Cerebellar nuclear complex (tissue), 1 donor: ENCODE measurements at places on chromosomes 12 and 14.

- DNase-seq: no peak
Measured at GRCh38 chr12:20458011-20458410, 89.7 kb downstream of the PDE3A start.

- no peak for DNase-seq
Measured at GRCh38 chr12:76080017-76080728, 4.3 kb downstream of the NAP1L1 start.

- no peak for DNase-seq
Measured at GRCh38 chr12:87678453-87678852, 350.7 kb downstream of the C12orf50 start.

DNA sequence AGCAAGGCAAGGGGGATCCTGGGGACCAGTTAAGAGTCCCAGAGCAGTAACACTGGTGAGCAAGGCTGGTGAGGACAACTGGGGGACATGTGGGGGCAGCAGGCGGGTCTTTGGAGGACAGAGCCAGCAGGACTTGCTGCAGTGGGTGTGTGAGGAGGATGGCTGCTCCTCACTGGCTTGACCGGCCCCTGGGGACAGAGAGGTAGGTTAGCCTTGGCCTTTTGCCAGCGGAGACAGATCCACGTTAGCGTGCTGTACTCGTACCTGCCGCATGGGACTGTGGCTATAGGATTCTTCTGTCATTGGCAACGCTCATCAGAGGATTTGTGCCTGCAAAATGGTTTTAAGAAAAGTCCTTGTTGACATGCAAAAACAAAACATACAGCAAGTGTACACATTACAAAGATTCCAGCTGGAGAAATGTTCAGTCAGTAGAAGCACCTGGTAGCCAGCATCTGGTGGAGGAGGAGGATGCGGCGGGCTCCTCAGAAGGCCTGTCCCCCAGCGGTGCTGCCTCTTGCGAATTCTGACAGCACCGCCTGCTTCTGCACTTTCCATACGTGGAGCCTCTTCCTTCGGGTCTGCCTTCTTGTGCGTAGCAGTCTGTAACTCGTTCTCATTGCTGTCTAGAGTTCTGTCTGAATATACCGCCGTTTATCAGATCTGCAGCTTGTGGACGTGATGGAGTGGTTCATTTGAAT lies 91.3 kb downstream of the EP400 start:
- DNase-seq: no peak

- DNase-seq: no peak
Measured at GRCh38 chr14:85881935-85882334, 352.0 kb downstream of the FLRT2 start.

- no peak for DNase-seq
Measured at GRCh38 chr12:75390156-75390898, 562 bp upstream of the GLIPR1L2 start.

DNA sequence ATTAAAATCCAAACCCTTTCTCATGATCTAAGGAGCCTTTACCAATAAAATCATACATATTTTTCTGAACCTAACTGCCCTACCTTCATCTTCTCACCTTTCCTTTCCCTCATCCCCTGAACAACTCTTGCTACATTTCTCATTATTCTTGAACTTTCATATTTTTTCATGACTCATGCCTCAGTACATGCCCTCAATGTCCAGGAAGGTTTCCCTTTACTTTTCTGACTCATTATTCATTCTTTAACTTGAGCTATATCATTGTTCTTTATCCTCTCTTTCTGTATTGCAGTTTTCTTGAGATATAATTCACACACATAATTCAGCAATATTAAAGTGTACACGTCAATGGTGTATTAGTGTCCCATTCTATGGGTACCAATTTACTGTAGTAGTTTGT lies 231.0 kb downstream of the ALG10B start:
- no peak for DNase-seq

GRCh38 chr12:96034621-96035282 lies 635 bp downstream of the LTA4H start:
- DNase-seq: no peak

DNA sequence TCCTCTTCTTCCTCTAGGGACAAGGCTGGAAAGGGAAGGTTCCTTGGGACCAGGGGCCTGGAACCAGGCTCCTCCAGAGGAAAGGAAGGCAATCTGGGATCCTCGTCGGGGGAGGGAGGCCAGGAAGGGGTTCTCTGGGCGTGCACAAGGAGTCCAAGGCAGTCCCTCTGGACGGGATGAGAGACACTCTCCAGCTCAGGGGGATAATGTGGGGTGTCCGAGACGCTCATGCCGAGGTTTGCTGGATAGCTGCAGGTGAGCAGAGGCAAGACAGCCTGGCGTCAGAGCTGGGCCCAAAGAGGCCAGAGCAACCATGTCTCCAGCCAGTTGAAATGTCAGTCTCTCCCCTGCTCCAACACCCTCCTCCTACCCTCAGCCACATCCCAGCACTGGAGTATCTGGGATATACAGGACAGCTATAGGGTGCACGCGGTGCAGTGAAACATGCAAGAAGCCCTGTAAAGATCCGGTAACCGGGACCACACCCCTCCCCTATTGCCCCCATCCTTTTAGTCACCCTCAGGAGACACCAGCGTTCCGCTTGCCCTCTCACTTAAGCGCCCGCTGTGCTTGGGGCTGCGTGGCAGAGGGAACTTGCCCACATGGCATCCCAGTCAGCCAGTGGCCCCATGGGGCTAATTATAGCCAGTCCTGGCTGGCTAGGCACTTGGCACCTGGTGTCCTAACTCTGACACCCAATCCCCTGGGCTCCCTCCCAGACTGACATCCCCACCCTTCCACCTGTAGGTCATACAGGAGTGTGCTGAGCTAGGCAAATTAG lies at the start of gene KLHL33:
TSS of gene KLHL33 (minus strand) at position 585 of the 781 bp plus-strand sequence. CDS start at position 230, 355 bp downstream.
- DNase-seq: no peak

DNA sequence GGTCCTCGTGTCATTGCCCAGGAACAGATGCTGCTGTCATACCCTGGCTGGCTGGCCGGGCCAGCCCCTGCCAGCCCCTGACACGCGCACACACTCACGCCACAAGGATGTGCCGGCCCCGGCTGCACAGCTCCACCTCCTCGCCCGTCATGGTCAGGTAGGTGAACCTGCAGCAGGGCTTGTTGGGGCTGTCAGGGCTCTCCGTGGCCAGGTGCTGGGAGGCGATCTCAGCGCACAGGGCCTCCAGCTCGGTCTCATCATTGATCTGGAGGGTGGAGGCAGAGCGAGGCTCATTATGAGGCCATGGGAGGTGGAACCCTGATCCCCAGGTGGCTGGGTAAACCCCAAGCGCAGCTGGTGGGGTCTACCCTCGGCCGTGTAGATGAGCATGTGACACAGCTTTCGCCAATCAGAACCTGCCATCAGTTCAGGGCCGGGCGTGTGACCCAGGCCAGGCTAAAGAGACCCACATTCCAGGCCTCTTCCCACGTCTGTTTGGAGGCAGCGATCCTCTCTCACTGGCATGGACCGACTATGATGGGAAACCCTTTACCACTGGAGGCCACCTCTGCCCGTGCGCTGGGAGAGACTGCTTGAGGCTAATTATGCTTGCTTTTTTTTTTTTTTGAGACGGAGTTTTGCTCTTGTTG lies 38.8 kb downstream of the TRAFD1 start:
- DNase-seq: no peak

GRCh38 chr14:80356413-80356812 lies 145.1 kb upstream of the DIO2 start:
- no peak for DNase-seq

DNA sequence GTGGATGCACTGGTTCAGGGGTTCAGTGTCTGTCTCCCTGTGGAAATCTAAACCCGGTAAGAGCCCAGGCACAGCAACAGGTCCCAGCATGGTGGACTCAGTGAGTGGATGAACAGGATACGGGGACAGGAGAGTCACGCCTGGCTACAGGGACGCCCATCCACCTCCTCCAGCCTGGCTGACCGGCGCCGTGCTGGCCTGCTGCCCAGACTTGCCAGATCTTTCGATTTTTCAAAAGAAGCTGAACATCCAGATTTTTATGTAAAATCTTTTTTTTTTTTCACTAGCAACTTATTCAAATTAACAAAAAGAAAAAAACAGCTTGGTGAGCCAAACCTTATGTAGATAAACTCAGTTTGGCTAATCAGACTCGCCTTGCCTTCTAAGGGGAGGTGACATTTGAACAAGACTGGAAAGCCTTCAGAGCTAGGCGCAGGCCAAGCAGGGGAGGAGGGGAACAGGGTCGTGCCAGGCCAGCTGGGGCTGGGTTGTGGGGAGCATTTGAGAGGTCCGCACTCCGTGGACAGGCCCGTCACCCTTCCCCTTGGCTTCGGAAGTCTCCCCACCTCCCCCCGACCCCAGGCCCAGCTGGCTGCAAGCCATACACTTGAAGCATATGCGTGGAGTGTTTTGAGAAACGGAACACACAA lies 87.8 kb upstream of the NCOR2 start:
- no peak for DNase-seq

DNA sequence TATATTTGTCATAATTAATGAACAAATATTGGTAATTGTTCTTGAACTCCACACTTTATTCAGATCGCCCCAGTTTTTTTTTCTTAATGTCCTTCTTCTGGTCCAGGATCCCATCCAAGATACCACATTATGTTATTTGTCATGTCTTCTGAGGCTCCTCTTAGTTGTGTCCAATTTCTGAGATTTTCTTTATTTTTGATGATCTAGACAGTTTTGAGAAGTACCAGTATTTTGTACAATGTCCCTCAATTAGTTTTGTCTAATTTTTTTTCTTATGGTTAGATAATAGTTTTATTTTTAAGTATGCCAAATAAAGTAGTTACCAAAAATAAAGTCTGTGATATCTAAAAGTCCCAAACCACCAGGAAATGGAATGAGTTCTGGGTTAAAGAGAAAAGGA lies 440.8 kb upstream of the ATP2B1 start:
- no peak for DNase-seq

DNA sequence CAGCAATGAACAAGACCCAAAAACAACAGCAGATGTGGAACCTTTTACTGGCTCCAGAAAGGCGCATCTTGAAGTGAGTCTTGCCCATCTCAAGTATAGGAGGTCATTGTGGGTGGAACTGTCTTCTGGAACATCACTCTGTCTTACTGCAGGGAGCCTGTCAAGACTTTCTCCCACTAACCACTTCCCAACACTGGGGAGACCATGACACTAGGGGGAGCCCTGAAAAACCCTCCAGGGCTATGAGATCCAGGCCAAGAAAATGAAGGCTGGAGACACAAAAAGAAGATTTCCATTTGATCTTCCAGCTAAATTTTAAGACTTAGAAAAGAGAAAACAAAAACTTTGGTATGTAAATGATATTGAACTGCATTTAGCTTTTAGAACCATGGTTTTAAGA lies 13.5 kb upstream of the ATG14 start:
- no peak for DNase-seq

DNA sequence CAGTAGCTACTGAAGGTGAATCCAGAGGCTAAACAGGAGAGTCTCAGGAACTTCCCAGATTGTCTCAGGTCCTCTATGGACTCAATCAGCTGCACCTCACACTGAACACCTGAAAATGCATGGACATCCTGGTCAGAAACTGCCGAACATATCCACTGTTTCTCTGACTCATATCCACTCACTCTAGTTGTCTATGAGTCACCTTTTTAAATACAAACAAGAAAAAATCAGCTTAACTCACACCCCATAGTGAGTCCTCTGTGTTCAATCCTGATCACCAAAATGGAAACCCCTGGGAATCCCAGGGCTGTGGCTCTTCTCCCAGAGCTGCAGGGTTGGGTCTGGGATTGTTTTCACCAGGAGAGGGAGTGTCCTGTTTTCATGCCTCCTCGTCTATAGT lies 556.7 kb downstream of the TMEM121 start:
- DNase-seq: no peak

DNA sequence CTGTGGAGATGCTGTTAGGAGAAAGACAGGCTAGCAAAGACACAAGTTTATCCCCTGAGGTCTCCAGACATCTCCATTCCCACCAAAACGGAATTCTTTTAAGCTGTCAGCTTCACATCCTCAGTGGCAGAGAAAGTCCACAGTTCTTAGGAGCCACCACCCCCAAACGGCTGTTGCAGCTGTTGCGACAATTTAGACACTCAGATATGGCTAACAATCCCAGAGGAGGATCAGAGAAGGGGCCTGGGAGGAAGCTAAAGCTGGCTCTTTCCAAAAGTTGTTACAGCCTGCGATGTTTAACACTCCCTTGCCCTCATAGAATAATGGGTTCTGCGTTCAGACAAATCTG lies 1.9 kb upstream of the ATP5MC2 start:
- no peak for DNase-seq

DNA sequence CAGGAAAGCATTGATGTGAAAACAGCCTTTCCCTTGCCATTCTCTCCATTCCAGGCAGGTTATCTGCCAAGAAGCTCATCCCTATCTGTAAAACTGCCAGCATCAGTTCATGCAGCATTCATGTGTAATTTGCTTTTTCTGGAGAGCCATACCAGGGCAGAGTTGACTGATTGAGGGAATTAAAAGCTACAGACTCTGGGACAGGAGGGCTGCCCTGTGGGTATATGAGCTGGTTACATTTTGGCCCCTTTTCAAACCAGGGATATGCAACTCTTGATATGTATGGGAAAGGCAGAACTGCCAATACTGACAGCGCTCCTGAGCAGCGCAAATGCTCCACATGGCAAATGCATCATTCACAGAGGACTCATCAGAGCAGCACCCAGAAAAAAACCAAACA lies 53.7 kb downstream of the SYT1 start:
- peak; percentile 84 for DNase-seq

DNA sequence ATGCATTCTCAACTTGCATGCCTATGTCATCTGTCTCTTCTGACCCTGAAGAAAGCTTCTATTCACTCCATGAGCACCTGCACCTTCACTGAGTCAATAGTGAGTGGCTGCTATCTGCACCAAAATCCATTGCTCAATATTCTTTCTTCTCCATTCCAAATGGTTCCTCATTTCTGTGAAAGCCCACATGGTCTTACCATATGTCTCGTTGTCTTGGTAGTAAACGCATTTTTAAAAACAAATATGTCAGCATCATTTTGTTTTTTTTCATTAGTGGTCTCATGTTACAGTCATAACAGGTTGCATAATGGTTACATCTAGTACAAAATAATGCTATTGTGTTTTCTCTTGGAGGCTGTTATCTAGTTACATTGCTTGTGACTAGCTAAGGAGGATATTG lies 106.9 kb upstream of the CPM start:
- DNase-seq: no peak

DNA sequence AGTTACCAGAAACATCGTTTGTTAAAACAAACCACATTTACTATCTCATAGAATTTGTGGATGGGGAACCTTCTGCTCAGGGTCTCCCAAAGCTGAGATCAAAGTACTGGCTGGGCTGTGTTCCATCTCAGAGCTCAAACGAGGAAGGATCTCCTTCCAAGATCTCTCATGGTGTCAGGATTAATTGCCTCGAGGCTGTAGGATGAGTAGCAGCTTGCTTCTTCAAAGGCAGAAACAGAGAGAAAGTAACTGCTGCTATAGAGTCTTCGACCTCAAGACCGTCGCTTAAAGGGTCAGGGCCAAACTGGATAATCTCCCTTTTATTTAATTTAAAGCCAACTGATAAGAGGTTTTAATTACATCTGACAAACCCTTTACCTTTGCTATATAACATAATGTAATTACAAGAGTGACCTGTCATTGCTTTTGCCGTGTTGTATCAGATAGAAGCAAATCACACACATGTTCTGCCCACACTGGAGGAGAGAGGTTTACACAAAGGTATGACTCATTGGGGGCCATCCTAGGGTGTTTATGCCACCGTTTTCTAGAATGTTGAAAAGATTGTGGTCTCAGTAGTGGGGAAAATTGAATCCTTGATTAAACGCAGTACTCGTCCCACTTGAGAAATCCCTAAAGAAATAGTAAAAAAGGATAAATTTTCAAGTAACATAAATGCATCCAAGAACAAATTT lies 868.8 kb upstream of the TMEM132C start:
- DNase-seq: no peak
